PC-3 (cell line): ENCODE measurements at places on chromosomes 1 and 21.

DNA sequence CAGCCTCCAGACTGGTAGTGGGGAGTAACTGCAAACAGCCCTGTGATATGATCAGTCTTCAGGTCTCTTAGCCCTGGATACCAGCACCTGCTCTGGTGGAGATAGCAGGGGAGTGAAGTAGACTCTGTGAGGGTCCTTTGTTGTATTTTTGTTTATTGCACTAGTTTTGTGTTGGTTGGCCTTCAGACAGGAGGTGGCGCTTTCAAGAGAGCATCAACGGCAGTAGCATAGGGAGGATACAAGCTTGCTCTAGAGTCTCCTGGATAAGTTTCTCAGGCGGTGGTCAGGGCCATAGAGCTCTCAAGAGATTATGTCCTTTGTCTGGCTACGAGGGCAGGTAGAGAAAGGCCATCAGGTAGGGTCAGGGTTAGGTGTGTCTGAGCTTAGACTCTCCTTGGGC, 116.4 kb downstream of the USH2A start:
- H3K4me3 ChIP-seq, result no peak overlapping the region
- H3K27me3 ChIP-seq, result no peaks in the 10 kb centered on the region
- DNase-seq, result no peak
- H3K36me3 ChIP-seq, result no peaks in the 10 kb centered on the region

DNA sequence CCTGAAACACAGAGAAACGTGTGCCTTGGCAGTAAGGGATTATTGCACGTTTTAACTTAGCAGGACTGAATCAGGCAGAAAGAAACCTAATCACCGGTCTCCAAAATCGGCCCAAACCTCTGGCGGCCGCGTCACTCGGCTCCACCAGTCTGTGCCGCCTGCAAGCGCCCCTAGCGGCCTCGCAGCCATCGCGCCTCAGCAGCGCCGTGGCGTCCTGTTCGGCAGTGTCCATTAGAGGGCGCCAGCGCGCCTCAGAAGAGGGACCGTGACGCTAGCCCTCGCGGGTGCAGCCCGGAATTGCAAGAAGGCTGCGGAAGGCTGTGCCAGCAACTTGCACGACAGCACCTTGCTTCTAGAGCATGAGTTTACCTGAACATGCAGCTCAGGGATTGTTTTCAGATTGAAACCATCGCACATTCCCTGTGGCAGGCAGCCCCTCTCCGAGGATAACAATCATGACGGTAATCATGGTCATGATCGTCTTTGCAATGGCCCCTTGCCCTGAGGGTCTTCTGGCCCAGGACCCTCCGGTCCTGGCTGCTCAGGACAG, 164.4 kb downstream of the TRIM33 start:
- peak overlapping the region; percentile 73 for H3K4me3 ChIP-seq
- DNase-seq, result peak; percentile 98
- H3K27ac ChIP-seq, result no peak overlapping the region
- H3K27me3 ChIP-seq, result no peaks in the 10 kb centered on the region

GRCh38 chr1:227944931-227945890, 2.5 kb downstream of the WNT9A start:
- no peaks in the 10 kb centered on the region for H3K36me3 ChIP-seq
- H3K27ac ChIP-seq, result peak overlapping the region; percentile 77
- H3K27me3 ChIP-seq, result no peaks in the 10 kb centered on the region
- peaks cover 28% of the 10 kb centered on the region for H3K4me1 ChIP-seq

- DNase-seq, result no peak
- no peak overlapping the region for H3K4me3 ChIP-seq
- no peaks in the 10 kb centered on the region for H3K27me3 ChIP-seq
- H3K4me1 ChIP-seq, result peaks cover 8% of the 10 kb centered on the region
- no peak overlapping the region for H3K27ac ChIP-seq
- peaks cover 4% of the 10 kb centered on the region; the same call in 1 of the 2 replicates for H3K36me3 ChIP-seq
These were observed 148.7 kb downstream of the MAST2 start for GRCh38 chr1:45952072-45952471.

DNA sequence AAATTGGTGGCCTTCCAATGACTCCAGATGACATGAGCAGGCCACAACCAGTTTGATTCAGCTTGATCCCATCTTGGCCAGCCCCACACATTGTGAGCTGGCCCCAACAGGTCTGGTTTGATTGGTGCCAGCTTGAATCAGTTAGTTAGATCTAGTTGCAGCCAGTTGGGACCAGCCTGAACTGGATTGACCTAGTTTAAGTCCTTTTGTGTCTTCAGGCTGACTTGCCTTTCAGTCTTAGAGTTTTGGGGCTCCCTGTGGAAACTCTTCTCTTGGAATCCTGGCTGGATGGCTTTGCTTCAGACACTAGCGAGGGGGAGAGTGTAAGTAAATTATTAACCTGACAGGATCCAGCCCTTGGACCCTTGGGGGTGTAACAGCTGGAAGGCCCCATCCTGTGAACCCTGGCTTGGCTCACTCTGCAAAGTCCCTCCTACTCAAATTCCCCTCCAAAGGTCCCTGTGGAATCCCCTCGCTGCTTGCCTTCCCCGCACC, 36.2 kb upstream of the POU3F1 start:
- H3K36me3 ChIP-seq, result no peaks in the 10 kb centered on the region
- H3K4me1 ChIP-seq, result no peaks in the 10 kb centered on the region
- DNase-seq, result no peak
- H3K27ac ChIP-seq, result no peak overlapping the region

DNA sequence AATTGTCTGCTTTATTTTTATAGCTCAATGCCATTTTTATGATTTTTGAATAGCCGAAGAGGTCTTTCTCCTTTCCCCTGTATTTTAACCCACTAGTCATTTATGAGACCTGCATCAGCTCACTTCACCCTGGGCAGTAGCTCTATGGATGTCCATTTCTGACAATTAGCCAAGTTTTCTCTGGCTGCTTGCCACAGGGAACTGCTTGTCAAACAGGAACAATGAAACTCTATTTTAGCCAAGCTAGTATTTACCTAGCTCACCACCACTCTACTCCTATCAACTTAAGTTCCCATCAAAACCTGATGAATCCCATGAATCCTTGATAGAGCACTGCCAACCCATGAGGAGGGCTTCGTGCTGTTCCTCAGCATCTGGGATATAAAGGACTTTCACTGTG, 406.7 kb downstream of the RWDD3 start:
- no peak overlapping the region for H3K27ac ChIP-seq
- peaks cover 12% of the 10 kb centered on the region for H3K27me3 ChIP-seq
- H3K36me3 ChIP-seq, result no peaks in the 10 kb centered on the region
- H3K4me1 ChIP-seq, result no peaks in the 10 kb centered on the region
- H3K4me3 ChIP-seq, result no peak overlapping the region

- DNase-seq, result peak; percentile 25
- H3K4me1 ChIP-seq, result peaks cover 36% of the 10 kb centered on the region
- no peaks in the 10 kb centered on the region for H3K36me3 ChIP-seq
- no peak overlapping the region for H3K27ac ChIP-seq
- no peak overlapping the region for H3K4me3 ChIP-seq
These were observed 105.9 kb downstream of the GPATCH2 start for GRCh38 chr1:217524787-217525520.

- no peaks in the 10 kb centered on the region for H3K4me1 ChIP-seq
- peaks cover 33% of the 10 kb centered on the region for H3K27me3 ChIP-seq
- no peak overlapping the region for H3K27ac ChIP-seq
- no peaks in the 10 kb centered on the region for H3K36me3 ChIP-seq
- no peak for DNase-seq
These were observed 29.7 kb upstream of the BRINP3 start for GRCh38 chr1:190507357-190507756.

DNA sequence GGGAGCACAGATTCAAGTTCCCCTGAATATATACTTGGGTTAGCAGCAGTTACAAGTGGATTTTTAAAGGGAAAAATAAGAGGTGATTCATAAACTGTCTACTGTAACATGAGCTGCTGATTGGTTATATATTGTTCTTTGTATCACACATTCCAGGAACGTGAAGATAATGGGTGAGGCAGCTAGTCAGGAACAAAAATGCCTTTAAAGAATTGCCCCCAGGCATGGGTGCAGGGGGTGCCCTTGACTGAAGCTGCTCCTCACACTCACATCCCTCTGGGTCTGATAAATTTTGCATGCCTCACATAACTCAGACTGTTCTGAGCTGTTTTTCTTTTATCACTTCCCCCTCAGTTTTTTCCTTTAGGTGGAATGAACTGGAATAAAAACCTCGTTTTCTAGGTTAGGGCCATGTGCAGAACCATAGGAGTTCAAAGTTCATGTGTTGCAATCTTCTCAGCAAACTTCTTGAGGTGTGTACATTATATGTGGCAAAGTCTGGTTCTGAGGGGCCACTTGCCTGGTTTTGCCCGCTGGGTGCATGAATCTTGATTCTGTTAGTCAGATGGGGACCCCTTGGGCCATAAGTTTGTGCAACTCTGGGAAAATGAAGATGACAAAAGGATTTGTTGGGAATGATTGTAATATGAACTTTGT, 21.1 kb downstream of the TBX19 start:
- H3K4me3 ChIP-seq, result 0 out of 2 replicates have a peak overlapping the region, but pooled peaks have one; percentile 8
- DNase-seq, result peak; percentile 99
- H3K27me3 ChIP-seq, result no peaks in the 10 kb centered on the region
- H3K27ac ChIP-seq, result peak overlapping the region; percentile 76
- no peaks in the 10 kb centered on the region for H3K36me3 ChIP-seq

GRCh38 chr1:233664253-233664652, 50.3 kb downstream of the KCNK1 start:
- H3K4me1 ChIP-seq, result peaks cover 12% of the 10 kb centered on the region
- no peak overlapping the region for H3K4me3 ChIP-seq
- no peak for DNase-seq
- no peak overlapping the region for H3K27ac ChIP-seq
- no peaks in the 10 kb centered on the region for H3K27me3 ChIP-seq

- DNase-seq, result peak; percentile 75
- H3K4me3 ChIP-seq, result peak overlapping the region; percentile 44; the same call in 1 of the 2 replicates
- no peak overlapping the region for H3K27ac ChIP-seq
- peaks cover 32% of the 10 kb centered on the region for H3K4me1 ChIP-seq
These were observed 38.2 kb upstream of the H6PD start for GRCh38 chr1:9196129-9197040.
